ENCODE measurements at places on chromosomes 5 and 9.

GRCh38 chr5:166551384-166551783 lies 1740.1 kb upstream of the WWC1 start:
- DNase-seq, result no peak

DNA sequence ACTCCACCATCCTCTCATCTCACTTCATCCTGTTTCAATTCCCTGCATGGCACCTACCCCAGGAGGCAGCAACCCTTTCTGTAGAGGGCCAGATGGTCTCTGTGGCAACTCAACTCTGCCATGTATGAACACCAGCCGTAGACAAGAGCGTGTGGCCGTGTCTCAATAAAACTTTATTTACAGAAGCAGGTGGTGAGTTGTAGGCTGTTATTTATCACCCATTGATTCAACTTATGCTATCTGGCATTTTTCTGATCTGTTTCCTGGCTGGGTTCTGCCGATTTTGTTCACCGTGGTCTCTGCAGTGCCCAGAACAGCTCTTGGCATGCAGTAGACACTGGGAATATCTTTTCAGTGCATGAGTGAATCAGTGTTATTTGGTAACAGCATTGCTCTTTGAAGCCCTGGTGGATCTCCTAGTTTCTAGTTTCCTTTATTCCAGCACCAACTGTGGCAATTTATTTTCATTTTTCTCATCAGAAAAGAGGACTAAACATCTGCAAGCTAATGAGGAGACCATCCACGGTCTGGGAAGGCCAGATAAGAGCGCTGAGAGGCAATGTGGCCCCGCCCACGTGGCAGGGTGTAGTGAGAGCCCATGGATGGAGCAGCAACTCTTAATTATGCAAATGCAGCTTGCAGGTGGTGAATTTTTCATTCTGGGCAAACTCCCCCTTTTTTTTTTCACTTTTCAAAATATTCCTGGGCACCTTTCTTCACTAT lies 77.9 kb downstream of the CTSL start:
- DNase-seq, result no peak

GRCh38 chr5:116299746-116300640 lies 215.2 kb downstream of the COMMD10 start:
- no peak for DNase-seq

DNA sequence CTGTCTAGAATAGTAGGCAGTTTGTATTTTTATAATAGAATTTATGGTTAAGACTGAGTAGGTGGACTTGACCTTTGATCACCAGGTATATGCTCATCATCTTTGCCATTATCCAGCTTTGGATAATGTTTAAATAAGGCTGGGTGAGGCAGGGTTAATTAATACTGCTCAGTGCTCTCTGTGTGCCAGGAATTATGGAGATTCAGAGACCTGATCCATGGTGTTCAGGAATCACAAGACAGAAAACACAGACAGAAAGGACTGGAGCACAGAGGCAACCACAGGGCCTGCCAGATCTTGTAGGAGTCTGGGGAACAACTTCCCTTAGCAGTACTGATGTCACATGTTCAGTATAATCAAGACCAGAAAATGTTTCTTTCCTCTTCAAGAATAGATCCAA lies 186.3 kb upstream of the ADCY2 start:
- DNase-seq, result no peak

DNA sequence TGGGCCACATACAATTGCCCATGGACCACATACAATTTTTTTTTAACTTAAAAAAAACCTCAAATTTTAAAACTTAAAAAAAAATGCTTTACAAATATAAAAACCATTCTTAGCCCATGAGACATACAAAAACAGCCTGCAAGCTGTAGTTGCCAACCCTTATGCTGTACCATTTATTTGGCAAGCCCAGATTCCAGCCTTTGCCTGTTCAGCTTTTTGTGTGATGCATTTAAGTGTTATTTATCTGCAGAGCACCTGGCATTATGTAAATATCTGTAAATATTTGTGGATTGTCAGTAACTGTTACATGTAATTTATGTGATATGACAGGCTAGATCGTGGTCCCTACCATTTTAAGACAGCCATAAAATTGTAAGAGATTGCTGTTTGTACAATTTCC lies 32.6 kb downstream of the HEXB start:
- no peak for DNase-seq

DNA sequence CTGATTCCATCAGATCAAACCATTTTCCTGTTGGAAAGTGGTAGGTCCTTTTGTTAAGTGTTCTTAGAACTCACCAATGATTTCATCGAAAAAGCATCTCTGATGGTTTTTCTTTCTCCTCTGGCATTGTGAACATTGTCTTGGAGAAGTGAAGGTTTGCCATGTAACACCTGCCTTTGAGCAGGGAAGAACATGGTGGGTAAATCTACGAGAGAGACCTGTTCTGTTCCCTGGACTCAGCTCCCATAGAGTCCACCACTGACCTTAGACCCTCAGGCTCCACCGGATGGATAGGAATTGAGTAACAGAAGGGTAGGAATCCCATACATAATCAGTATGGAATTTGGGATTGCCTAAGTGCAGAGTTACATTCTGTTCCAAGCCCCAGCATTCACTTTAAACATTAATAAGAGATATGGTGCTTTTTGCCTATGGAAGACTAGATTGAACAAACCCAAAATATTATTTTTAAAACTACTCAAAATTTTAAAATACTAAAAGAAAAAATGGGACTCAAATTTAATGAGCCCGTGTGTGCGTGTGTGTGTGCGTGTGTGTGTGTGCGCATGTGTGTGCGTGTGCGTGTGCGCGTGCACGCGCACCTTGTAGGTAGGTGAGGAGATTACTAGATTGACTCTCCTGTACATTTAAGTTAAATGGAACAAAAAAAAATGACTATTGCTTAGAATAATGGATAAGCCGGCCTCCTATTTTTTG lies 92.0 kb downstream of the C9orf152 start:
- DNase-seq, result no peak

DNA sequence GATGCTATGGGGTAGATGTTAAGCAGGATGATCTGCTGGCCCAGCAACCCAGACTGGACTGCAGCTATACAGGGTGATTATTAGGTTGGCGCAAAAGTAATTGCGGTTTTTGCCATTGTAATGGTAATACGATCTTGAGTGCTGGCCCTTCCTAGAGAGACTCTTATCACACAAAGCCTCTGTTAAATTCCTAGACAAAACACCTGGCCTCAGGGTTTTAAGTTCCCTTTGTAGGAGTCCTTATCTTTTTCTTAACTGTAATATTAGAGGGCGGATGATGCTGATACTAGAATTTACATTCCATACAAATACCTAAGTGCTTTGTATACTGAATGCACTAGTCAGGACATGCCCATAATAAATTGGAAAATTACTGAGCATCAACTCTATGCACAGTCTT lies 222.2 kb downstream of the NDUFS4 start:
- no peak for DNase-seq

- DNase-seq, result no peak
These were observed 163.2 kb downstream of the ARRDC3 start for GRCh38 chr5:91219803-91220371.

Data from smooth muscle cell of the brain vasculature (primary cell).